ENCODE measurements at places on chromosomes 2 and 18.
A peak's percentile ranks its signal among the peaks of the same experiment; 100 is the strongest.

DNA sequence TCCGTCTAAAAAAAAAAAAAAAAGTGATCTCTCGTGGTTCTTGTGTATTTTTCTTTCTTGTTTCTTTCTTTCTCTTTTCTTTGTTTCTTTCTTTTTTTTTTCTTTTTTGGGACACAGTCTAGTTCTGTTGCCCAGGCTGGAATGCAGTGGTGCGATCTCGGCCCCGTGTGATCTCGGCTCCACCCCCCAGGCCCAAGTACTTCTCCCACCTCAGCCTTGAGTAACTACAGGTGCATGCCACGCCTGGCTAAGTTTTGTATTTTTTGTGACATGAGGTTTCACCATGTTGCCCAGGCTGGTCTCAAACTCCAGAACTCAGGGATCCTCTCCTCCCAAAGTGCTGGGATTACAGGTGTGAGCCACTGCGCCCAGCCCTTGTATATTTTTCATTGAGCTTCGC lies 91.4 kb downstream of the TMEM237 start:
- no peak for DNase-seq

- DNase-seq: no peak
Measured at GRCh38 chr2:203789618-203790017, 78.0 kb upstream of the CTLA4 start.

DNA sequence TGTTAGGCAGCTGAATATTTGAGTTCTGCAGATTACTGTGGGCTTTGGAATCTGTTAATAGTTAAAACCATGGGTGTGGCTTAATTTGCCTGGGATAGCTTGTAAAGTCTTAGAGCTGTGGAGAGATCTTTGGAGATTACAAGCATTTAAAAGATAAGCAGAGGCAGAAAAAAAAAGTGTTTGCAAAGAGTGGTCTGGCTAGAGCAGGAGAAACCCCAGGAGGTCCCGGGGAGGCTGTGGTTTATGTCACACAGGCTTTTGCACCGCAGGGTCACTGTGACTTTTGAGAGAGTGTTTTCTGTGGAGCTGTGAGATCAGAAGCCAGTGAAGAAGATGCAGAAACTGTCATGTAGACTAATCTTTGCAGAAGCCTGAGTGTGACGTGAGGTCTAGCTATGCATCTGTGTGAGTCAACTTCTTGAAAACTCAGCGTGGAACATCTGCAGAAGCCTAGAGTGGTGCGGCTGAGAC lies 49.0 kb downstream of the SETBP1 start:
- no peak for DNase-seq

GRCh38 chr2:175154661-175155082 lies 13.3 kb downstream of the ATF2 start:
- peak; percentile 47 for DNase-seq

- no peak for DNase-seq
Measured at GRCh38 chr2:217367464-217367863, 507.6 kb upstream of the TNP1 start.

GRCh38 chr2:202317080-202317857 lies 51.7 kb downstream of the NOP58 start:
- peak; percentile 61 for DNase-seq

DNA sequence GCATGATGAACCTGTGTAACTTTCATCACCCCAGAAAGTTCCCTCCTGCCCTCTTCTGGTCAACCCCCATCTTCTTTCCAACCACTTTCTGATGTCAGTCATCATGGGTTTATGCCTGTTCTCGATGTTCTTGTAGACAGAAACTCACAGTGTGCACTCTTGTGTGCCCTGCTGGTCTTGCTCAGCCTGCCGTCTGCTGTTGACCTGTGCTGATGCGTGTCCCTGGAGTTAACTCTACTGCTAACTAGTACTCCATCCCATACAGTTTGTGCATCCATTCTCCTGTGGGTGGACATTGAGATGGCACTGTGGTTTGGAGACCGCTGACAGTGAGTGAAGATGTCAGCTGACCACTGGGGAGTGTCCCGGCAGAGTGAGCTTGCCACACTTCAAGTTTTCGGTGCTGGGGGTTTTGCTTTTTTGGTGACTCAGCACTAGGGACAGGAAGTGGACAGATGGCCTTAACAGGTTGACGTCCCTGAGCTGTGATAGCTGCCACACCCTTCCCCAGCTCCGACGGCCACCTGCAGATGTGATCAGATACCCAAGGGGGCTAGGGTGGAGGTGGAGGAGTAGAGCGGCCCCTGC lies 14.8 kb downstream of the KLHL29 start:
- DNase-seq: peak; percentile 35
